ENCODE measurements at places on chromosomes 3 and 15.
A peak's percentile ranks its signal among the peaks of the same experiment; 100 is the strongest.

GRCh38 chr3:184066211-184066610, 13.4 kb downstream of the HTR3C start:
- no peak for DNase-seq

DNA sequence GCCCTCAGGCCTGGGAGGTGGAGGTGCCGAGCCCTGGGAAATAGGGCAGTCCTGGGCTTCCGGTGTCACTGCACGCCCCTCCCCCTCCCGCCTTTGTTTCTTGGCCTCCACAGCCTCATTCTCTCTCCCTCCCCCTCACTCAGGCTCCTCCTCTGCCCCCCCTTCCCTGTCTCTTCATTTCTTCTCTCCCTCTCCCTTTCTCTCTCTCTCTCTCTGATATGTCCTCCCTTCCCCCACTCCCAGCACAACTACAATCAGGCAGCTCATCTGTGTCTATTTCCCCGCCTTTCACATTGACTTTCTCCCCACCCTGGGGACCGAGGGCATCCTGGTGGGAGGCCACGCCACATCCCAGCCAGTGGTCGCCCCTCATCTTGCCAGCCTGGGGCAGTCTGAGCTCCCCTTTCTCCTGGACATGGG, 40.2 kb downstream of the IDH2 start:
- DNase-seq: peak; percentile 62

GRCh38 chr3:53027254-53027844, 18.5 kb downstream of the SFMBT1 start:
- DNase-seq: no peak

DNA sequence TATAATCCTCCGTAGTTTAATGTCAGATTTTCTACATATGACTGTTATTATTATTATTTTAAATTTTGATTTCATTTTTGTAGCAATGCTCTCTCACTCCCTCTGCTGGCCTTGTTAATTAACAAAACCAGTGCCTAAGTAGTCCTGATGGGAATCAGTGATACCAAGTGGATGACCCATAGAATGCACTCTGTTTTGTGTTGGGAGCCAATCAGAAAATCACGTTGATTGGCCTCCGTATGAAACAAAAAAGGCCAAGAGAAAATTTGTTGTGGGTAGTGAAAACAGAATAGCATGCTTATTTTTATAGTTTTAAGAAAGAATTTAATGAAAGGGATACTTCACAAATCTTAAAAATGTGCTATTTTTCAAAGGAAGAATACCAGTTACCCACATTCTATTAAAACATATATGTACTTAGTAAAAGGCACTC, 34.4 kb upstream of the MEIS2 start:
- no peak for DNase-seq
